CD4-positive, alpha-beta T cell treated with Interleukin-17A for 1 hour (primary cell): ENCODE measurements at places on chromosomes 5 and 9.

DNA sequence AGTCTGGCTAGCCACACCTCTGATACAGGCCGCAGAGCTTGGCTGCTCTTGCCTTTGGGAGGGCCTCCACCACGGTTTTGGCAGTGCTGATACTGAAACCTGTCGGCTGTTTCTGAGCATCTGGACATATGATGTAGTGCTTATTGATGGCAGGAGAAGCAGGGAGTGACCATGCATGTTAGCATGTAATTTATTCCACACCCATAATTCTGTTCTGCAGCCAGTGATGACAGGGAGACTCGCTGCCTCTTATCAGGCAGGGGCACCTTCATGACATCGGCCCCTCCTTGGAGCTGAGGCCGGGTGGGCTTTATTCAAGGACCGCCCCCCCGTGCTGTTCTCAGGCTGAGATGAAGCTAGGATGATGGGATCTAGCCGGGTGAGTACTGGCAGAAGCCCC, 49.0 kb downstream of the OLFM1 start:
- no peak for DNase-seq

- no peak for DNase-seq
These were observed 107.8 kb downstream of the PCSK5 start for GRCh38 chr9:75998096-75998780.

- no peak for DNase-seq
These were observed 415.9 kb upstream of the KLF4 start for GRCh38 chr9:107905308-107906020.

GRCh38 chr9:112751056-112751795, 666 bp downstream of the SNX30 start:
- DNase-seq: peak; percentile 58

GRCh38 chr9:94921092-94921471, 194.6 kb downstream of the AOPEP start:
- no peak for DNase-seq
